Ecto neural progenitor cell (in vitro differentiated cells): ENCODE measurements at places on chromosomes 2 and 18.
A peak's percentile ranks its signal among the peaks of the same experiment; 100 is the strongest.

DNA sequence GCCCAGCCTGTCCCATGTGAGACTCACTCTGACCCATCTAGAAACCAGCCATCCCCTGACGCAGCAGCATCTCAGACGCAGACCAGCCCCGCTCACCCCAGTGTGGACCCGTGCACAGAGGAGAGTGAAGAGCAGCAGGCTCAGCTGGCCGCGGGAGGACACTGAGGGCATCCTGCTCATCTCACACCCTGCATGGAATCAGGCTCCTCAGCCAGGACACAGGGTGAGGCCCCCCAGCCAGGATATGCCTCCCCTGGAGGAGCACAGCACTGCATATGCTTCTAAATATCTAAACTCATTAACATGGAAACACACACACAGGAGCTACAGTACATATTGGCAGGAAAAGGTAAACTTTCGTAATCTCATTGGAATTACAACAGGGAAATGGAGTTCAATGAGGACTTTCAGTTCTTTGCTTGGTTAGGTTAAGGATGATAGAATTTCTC is 34.4 kb downstream of the NEMP2 start:
- DNase-seq = no peak

DNA sequence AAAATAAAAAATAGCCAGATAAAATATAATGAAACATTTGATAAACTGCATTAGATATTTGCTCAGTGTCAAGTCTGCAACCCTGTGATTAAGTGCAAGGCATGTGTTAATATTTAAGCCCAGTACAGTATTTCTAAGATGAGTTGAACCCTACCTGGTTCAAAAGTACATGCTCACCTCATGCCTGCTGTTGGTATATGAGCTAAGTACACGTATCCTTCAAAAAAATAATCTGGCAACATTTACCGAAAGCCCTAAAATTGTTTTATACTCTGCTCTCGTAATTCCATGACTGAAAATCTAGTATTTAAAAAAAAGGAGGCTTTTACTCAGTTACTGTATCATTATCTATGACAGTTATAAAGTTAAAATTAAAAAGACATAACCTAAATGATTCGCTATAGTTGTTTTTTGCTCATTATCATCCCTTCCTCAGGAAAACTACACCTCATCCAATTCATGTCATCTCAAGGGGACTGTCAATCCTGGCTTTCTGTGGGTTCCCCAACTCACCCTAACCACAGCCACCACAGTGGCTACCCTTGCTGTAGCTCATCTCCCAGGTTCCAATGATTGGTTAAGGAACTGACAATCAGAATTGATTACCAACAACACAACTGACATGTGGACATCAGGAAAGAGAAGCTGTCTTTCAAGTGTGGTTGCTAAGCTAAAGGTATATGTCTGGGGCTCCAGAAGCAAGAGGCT is 10.6 kb downstream of the TLK1 start:
- DNase-seq = no peak

- no peak for DNase-seq
Measured at GRCh38 chr18:63834471-63835113, 52.9 kb upstream of the SERPINB2 start.

DNA sequence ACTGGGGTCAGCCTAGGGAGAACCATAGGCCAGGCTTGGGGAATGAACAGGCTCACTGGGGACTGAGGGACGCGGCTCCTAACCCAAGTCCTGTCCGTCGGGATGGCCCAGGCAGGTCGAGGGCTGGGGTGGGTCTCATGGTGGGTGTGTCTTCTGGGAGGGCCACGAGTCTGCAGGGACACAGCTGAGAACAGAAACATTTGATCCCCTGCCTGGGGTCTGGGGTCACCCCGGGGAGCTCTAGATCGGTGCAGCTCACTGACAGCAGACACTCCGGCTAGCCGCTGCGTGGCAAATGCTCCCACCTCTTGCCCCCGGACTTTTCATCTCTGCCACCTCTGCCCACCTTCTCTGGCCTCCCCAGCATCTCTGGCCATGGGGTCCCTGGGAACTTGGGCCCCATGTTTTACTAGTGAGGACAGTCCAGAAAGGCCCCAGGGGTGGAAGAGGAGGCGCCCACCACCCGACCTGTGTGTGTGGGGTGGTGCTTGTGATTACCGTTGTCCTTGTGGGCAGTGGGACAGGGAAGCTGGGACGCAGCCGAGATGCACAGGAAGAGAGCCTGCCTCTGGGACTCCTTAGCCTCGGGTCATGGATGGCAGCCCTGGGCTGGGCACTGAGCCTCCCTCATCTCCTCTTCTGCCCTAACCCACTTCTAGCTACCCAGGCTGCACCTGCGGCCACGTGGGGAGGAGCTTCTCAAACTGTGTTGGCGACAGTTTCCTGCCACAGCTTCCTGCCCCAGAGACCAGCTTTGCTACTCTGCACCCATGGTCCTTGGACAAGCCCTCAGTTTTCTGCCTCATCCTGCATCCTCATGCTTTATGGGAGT is 4.9 kb downstream of the ZAP70 start:
- DNase-seq = no peak

GRCh38 chr2:226991663-226992062 is 155.8 kb downstream of the RHBDD1 start:
- no peak for DNase-seq

- no peak for DNase-seq
Measured at GRCh38 chr2:115684345-115684744, 1241.9 kb downstream of the DPP10 start.

DNA sequence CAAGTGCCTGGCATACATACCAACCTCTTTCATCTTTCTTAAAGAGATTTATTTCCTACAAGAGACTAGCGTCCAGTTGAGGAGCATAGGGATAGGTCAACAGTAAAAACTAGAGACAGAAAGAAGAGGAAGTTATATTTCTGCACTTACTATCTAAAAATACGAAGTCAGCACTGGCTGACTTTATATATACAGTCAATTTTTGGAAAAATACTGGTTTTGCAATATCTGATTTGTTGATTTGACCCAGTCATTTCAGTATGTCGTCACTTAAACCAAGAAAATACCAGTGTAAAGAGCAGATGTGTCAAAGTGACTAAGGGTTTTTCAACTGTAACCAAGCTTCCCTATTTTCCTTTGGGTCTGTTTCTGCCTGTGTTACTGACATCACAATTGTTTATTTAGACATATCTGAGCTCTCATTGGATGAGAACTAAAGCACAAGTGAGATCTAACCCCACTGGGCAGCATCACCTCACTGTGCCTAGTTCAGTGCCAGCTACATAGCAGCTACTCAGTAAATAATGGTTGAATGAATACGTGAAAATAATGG is 23.0 kb downstream of the CYTIP start:
- no peak for DNase-seq

DNA sequence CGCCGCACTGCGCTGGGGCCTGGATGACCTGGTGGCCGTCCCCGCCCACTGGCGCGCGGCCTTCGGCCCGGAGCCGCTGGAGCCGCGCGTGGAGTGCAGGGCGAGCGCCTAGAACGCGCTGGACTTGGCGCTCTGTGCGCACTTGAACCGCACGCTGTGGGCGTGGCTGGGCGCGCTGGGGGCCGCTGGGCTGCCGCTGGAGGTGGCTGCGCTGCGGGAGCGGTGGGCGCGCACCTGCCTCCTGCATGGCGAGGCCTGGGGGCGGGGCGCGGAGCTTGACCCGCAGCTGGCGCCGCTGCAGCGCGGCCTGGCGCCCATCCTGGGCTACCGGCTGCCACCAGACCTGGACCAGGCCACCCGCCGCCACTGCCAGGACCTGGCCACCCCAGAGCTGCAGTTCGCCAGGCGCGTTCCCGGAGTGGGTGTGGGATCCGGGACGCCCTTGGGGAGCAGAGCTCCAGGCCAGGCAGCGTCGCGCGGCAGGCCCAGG is 9.9 kb downstream of the AQP12B start:
- no peak for DNase-seq

- no peak for DNase-seq
Measured at GRCh38 chr2:27212626-27213471, 781 bp upstream of the SLC5A6 start.

DNA sequence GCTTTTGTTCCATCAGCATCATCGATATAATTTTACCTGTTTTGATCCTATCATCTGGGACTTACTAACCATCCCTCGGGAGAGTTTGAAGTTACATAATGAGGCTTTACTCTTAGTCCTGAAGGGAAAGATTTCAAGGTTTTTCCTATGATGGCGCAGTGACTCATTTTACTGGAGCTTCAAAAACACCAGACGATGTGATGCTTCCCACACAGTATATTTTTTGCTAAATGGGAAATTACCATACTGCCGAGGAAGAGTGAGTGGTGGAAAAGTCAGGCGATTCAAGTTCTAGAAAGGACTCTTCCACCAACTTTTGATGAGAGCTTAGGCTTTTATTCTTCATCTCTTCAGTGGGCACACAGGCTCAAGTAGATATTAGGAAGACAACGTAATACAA is 44.6 kb upstream of the GCG start:
- no peak for DNase-seq

GRCh38 chr18:80161781-80162417 is 52.8 kb downstream of the ADNP2 start:
- no peak for DNase-seq

DNA sequence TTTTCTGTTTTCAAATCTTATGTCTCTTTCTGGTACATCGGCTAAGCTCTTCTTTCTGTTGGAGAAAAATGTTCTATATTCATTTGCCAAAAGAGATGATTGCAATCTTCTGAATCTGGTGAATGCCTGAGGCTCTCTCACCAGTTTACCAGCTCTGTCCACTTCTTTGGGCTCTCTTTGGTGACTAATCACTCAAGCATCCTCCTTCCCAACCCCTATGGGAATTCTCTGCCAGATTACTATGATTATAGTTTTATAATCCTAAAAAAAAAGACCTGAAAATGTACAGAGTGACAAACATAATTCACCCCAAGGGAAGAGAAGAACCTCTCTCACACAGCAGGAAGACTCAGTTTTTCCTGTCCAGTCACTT is 187.3 kb downstream of the CAMKMT start:
- no peak for DNase-seq

DNA sequence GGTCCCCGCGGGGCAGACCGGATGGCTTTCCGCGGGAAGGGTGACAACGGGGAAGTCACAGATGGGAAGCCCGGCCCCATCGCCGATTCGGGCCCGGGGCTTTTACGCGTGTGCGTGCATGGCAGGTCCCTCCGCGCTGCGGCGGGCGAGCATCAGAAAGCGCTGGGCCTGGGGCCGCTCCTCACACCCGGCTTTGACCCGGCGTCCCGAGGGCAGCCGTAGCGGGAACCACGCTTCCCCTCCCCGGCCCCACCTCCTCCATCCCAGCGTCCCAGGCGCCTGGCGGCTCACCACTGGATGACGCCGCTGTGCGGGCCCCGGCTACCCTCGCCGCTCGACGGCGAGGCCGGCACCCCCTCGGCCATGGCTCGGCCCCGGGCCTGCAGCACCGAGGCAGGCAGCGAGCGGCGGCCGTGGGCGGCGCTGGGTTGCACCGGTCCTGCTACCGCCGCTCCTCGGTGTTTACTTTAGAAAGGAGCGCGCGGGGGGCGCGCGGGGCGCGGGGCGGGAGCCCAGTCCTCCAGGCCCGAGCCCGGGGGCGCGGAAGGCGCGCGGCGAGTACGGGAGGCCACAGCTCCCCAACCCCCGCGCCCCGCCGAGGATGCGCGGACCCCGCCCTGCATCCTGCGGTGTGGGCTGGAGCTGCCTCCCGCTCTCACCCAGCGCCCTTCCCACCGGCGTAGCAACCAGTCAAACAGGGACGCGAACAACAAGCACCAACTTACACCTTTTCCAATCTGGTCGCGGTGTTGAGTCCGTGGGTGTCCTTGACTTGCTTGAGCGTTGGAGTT is 806 bp downstream of the RFX8 start:
- DNase-seq = peak; percentile 76

DNA sequence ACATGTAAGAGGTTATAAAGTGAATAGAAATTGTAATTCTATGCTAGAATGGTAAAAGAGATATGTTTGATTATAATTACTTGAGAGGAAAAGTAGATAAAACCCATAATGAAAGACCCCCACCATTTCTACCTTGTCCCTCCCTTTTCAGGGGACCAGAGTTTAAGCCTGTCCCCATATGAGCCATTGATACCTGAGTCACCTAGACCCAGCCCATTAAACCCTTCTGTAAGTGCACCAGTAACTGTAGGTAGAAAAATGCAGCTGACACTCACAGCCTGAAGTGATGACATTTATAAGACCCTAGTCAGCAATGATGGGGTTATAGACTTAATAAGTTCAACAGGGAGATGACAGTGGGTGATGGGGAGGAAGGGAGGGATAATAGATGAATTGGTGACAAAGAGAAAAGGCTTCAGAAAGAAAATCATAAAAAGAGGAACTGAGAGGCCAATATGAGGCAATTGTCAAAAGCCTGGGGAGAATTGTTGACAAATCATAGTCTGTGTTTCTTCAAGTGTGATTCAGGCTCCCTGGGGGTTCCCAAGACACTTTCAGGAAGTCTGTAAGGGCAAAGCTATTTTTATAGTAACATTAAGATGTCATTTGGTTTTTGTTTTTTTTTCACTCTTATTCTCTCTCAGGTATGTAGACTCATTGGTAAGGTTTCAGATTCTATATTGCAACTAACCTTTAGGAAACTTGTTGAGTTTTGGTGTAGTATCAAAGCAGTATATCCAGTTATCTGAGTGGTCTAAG is 544.2 kb downstream of the SATB2 start:
- no peak for DNase-seq

GRCh38 chr2:121038891-121039616 is 245.9 kb downstream of the TFCP2L1 start:
- no peak for DNase-seq

DNA sequence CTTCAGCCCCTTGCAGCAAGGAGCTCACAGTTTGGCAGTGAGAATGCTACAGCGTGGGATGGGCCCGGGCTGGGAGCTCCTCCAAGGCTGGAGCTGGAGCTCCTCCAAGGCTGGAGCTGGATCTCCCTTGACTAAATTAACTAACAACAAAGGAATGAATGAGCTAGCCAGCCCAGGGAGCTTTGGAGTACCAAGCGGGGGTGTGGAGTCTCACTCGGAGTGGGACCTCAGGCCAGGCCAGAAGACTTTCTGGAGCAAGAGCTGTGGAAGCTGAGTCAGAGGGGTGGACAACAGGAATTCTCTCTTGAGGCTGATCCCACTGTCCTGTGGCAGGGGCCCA is 244.7 kb upstream of the HS6ST1 start:
- DNase-seq = peak; percentile 39

- DNase-seq = no peak
Measured at GRCh38 chr2:1940679-1941078, 196.4 kb upstream of the PXDN start.

- DNase-seq = no peak
Measured at GRCh38 chr18:50649821-50650220, 89.9 kb downstream of the MAPK4 start.

DNA sequence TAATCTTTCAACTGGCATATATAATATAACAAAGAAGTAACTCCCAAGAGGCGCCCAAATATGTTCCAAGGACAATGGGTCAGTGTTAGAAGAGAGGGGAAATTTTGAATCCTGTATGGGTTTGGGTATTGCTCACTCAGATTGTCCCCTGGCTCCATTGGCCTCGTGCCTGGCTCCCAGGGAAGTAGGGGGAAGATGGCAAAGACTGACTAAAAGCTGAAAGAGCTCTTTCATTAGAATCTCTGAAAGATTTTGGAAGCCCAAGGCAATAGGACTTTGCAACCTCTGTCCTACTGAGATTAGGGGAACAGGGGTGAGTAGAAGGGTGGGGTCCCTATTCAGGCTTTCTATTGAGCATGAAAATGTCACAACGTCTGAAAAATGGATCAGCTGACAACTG is 1272.8 kb upstream of the ZEB2 start:
- DNase-seq = no peak

GRCh38 chr2:130790312-130790711 is 35.0 kb downstream of the AMER3 start:
- DNase-seq = no peak
